ENCODE measurements at places on chromosomes 1 and 21. TPM values are rescaled to one million over a fixed set of nuclear protein-coding genes. Genes with fewer than 3 reads are reported as not detected.

- DNase-seq: no peak
These were observed 106.7 kb downstream of the RNF220 start for GRCh38 chr1:44511769-44512168.

GRCh38 chr21:44710294-44710665, 1.1 kb downstream of the TSPEAR start:
- no peak for DNase-seq

- no peak for DNase-seq
These were observed 20.4 kb downstream of the DENND2D start for GRCh38 chr1:111179968-111180533.

NMNAT2 gene
- total RNA-seq: 0.49 TPM

FCRL4 gene
- not detected for total RNA-seq

Measured in fibroblast of the aortic adventitia (primary cell).